ENCODE measurements at places on chromosomes 6 and 20.

DNA sequence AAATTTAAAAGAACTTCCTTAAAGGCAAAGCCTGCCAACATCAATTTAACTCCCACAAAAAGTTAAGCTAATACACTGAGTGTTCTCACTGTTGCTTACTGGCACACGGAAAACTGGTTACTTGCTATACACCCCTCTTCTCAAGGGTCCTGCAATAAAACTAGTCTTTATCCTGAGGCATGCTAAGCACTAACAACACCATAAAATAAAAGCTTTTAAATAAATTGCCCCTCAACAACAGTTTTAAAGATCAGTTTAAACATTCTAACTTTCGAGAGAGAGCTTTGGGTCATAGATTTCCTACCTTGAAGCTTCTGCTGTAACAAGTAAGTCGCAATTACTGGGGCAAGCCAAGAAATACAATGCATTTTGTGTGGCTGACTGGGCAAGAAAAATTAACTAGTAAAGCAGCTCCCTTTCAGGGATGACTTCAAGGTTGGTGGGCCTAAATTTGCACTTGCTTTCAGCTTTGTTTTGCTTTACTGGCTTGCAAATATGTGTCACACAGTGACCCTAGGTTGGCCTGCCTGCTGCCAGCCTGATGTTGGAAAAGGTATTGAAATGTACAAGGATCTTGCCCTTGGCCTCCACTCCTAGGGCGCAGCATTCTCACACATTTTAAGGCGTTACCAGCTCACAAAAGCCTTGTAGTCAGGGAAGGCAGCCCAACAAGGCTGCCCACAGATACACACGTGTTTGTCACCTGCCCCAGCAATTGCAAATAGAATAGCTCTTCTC is 4.0 kb upstream of the HEY2 start:
- no peak for DNase-seq

- DNase-seq = no peak
These were observed 431.0 kb upstream of the IRAK1BP1 start for GRCh38 chr6:78436335-78436734.

DNA sequence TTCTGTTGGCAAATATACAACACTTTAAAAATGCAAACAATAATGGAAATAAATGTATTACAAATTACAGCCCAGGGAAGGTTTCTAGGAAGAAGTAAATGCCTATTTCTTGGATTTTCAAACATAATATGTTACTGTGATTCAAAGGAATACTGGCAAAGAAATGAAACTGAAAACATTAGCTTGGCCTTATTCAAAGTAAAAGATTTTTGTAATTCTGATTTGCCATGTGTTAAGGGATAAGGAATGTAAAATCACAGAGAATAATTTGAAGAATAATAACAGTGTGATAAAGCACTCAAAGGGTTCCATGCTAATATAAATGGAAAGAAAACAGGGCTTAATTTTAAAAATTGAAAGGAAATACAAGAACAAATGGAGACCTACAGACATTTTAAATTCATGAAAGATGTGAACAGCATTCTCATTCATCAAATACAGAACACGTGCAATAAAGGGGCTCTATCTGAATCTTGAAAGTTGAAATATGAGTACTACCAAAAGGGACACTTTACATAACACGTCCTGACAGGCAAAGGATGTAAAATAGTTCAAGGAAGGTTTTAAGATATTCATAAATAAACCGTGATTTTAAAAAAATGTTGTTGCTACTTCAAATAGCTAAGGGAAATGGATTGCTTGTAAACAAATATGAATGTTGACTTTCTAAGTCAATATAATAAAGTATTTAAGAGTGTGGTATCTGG is 138.1 kb downstream of the RFPL4B start:
- no peak for DNase-seq

- DNase-seq = no peak
These were observed 6.6 kb upstream of the SLC16A10 start for GRCh38 chr6:111080698-111081097.

DNA sequence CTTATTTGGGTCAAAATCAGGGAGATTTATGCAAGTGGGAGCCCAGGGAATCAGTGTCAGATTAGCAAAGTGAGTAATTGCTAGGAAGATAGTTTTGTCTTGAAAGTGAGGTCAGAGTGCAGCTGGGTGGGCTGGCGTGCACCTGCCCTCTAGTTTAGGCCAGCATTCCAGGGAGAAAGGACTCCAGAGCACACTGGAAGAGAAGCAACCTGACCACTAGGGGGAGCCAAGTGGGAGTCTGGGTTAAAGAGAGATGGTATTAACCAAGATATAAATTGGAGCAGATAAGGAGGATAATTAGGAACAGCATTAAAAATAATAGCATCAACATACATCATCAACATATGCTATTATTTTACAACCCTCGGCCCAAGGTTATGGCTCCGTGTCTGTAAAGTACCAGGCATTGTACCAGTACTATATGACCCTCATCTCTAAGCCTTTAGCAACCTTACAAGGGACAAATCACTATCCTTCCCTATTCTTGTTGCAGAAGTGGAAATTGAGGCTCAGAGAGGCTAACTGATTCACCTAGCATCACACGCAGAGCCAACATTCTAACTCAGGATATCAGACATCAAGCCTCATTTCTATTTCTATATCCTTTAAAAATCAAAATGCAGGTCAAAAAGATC is 57.8 kb downstream of the SLC2A10 start:
- no peak for DNase-seq

- no peak for DNase-seq
These were observed 158.7 kb downstream of the TFAP2A start for GRCh38 chr6:10256113-10256690.

- DNase-seq = no peak
These were observed 2.8 kb downstream of the CDC25B start for GRCh38 chr20:3798908-3799248.

DNA sequence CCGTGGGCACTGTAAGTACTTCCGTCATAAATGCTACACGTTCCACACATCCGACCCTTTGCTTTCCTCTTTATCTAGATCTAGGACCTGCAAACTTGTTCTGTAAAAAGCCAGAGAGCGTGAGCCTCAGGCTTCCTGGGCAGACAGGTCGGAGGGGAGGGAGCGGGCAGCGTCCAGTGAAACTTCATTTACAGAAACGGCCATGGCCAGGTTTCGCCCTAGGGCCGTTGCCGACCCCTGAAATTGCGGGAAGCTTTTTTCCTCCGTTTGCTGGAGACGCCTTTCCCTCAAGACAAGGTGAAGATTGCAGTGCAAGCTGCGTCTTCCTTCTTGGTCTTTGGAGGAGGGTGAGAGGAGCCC is 155.4 kb downstream of the DLL1 start:
- DNase-seq = no peak

DNA sequence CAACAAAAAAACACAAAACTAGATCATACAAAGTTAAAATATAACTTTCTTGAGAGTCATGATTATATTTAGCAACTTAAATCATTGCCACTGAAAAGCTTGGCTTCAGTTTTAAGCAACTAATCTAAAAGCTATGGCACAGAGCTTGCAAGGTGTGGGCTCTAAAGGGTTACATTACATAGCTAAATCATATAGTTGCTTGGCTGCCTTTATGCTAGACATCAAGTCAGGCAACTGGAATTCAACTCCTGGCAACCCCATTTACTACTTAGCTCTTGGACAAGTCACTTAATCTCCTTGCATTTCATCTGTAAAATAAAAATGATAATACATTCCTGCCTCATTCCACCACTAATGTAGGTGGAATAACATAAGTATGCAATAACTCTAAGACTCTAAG is 40.9 kb upstream of the GCM1 start:
- no peak for DNase-seq

Data from SIG-M5 (cell line).